ENCODE measurements at places on chromosomes 3 and 15. TPM values are rescaled to one million over a fixed set of nuclear protein-coding genes. Genes with fewer than 3 reads are reported as not detected.

RTP1 gene
- not detected for total RNA-seq

CRBN gene
- 98.5 TPM for total RNA-seq

DUOX2 gene
- total RNA-seq, result not detected

DAZL gene
- total RNA-seq, result not detected

C2CD4A gene
- not detected for total RNA-seq

ESYT3 gene
- 1.6 TPM for total RNA-seq

ZKSCAN7 gene
- total RNA-seq, result 8.6 TPM

TEX55 gene
- not detected for total RNA-seq

FANCD2OS gene
- total RNA-seq, result not detected

DGKG gene
- total RNA-seq, result 6.7 TPM

ZNF860 gene
- 0.59 TPM for total RNA-seq

FBXW12 gene
- total RNA-seq, result not detected

ACAN gene
- total RNA-seq, result under 0.01 TPM

DCBLD2 gene
- 216 TPM for total RNA-seq

CFAP91 gene
- total RNA-seq, result 1.8 TPM

PCOLCE2 gene
- 29.4 TPM for total RNA-seq

LIPH gene
- not detected for total RNA-seq

IL17RB gene
- total RNA-seq, result not detected

RAB43 gene
- 33.1 TPM for total RNA-seq
